ENCODE measurements at places on chromosomes 7 and 10.
A peak's percentile ranks its signal among the peaks of the same experiment; 100 is the strongest.

GRCh38 chr7:124351950-124352349 is 319.1 kb upstream of the TMEM229A start:
- DNase-seq = no peak

- peak; percentile 91 for DNase-seq
These were observed 245.9 kb downstream of the KCNMA1 start for GRCh38 chr10:77391605-77392235.

GRCh38 chr7:21722371-21722770 is 179.5 kb downstream of the DNAH11 start:
- DNase-seq = no peak

GRCh38 chr7:30181211-30181610 is 46.4 kb downstream of the MTURN start:
- no peak for DNase-seq

GRCh38 chr10:29895456-29895855 is 163.9 kb downstream of the JCAD start:
- peak; percentile 98 for DNase-seq
